ENCODE measurements at places on chromosomes 13 and 19.

DNA sequence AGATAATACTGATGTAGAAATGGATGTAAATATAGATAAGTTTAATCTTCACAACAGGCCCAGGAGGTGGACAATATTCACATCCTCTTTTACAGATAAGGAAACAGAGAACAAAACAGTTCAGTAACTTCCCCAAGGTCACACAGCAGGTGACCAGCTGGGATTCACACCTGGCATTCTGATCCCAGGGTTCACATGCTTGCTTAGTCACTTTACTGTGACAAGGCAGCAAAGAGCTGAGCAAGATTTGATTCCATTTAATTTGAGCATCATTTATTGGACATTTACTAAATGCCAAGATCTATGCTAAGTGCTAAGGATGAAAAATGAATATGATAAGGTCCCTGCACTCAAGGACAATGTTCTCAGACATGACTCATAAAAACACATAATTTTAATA lies 94.1 kb upstream of the STARD13 start:
- DNase-seq, result no peak

GRCh38 chr19:883661-884211 lies 9.3 kb downstream of the MED16 start:
- DNase-seq, result no peak

GRCh38 chr19:18932216-18932841 lies 8.7 kb downstream of the HOMER3 start:
- no peak for DNase-seq

- DNase-seq, result no peak
Measured at GRCh38 chr13:111952032-111952431, 114.9 kb upstream of the SOX1 start.

DNA sequence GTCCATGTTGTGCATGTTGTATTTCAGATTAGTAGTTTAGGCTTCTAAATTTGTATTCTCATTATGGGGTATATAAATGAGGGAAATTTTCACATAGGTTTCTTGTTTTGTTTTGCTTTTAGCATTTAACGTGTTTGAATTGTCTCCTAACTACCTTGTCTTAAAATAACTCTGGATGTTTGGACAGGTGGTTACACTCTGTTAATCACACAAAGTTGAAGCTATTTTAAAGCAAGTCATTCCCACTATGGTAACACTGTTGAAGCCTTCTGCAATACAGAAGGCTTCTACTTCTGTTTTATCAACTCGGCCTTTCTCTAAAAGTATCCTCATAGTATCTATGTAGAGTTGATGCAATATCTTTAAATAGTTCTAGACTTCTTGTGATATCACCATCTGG lies 245.3 kb upstream of the HTR2A start:
- DNase-seq, result no peak

- no peak for DNase-seq
Measured at GRCh38 chr19:30551271-30551670, 179.1 kb downstream of the ZNF536 start.

DNA sequence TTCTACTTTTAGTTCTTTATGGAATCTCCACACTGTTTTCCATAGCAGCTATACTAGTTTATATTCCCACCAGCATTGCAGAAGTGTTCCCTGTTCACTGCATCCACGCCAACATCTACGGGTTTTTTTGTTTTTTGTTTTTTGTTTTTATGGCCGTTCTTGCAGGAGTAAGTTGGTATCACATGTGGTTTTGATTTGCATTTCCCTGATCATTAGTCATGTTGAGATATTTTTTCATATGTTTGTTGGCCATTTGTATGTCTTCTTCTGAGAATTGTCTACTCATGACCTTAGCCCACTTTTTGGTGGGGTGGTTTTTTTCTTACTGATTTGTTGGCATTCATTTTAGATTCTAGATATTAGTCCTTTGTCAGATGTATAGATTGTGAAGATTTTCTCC lies 89.7 kb downstream of the FRY start:
- DNase-seq, result no peak

GRCh38 chr13:107192289-107192688 lies 624.4 kb upstream of the ARGLU1 start:
- no peak for DNase-seq

DNA sequence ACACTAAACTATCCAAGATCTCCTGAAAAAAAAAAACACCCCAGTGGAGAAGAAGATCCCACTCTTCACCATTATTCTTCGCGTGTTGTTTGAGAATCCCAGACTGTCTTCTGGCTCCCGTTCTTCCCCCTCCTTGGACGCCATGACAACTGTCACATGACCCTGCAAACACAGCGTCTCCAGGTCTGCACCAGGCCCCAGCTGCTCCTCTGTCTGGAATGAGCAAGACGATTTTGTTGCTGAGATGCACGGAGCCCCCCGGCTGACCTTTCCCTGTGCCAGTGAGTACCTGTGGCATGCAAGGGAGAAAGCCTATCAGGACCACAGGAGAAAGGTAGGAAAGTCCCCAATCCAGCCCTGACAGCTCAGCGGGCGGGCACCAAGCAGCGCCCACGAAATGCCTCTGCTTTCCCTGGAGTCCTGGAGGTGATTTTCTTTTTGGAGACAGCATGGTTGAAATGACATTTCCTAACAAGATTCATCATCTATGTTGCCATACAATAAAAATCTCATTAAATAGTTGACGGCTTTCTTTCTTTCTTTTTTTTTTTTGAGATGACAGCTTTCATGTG lies at the start of gene CFAP97D2:
Gene CFAP97D2, plus strand, starts transcription at position 171 of the 572 bp plus-strand sequence. Its CDS starts 74 bp downstream, at position 245.
- DNase-seq, result no peak

DNA sequence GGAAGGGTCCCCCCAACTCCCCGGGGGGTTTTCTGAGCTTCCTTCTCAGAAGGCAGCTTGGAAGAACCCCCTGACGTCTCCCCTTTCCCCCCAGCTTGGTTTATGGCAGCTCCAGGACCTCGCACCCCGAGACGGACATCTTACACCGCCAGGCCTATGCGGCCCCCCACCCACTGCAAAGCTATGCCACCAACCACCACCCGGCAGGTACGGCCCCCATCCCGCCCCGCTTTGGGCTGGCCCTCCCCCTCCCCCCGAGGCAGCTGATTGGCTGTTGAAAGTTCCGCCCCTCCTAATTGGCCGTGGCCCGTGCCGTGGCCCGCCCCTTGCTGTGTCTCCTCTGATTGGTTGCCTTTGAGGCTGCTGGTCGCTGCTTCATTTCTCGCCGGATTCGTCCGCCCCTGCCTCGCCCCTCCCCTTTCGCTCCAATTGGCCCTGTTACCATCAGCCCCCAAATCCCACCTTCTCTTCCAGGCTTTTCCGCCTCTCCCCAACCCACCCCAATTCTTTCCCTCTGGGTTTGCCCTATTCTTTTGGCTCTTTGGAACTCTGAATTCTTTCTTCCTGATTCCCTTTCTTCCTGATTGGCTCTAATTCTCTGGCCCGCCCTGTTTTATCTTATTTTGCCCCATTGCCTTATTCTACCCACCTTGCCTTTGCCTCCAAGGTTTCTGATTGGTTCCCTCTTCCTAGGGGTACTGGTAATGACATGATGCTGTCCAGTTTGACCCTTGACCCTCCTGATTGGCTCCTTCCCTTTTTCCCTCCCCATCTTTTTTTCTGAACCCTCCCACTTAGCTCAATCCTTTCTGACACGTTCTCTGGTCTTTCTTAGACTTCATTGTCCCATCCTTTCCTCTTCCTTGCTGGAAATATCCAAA lies 2.5 kb downstream of the PRR12 start:
- DNase-seq, result peak; percentile 67

- no peak for DNase-seq
Measured at GRCh38 chr13:74423434-74423833, 289.2 kb upstream of the KLF12 start.

- no peak for DNase-seq
Measured at GRCh38 chr19:17423429-17424208, 3.8 kb downstream of the MVB12A start.

DNA sequence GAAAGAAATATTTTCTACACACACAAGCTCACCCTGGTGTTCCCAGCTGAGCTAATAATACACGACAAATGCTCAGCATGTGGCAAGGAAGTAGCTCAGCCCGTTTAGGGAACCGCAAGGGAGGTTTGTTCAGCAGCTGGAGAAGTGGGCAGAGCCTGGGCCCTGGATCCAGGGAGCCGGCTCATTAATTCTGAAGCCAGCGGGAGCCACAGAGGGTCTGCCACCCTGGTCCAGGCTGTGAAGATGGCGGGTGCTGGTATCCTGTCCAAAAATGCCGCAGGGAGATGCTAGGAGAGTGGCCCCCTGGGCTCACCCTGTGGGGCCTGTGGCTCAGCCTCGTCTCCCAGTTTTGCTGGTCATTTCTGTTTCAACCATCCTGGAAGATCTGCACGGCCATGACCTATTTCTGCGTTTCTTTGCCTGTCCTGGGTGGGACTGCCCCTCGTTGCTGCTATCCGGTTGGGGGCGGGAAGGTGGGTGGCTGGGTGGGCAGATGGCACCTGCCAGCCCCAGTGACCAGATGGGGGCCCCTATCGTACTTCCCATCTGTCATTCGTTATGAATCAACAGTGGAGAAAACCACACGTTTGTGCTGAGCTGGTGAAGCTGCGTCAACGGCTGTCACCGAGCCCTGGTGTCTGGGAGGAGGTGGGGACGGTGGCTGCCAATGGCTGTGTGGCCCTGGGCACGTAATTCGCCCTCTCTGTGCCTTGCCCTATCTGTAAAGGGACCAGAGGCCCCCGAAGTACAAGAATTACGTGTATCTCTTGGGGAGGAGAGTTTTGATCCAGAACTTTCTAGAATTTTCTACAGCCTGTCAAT lies 2.7 kb upstream of the GNA15 start:
- DNase-seq, result peak; percentile 49

- no peak for DNase-seq
Measured at GRCh38 chr13:77918391-77919245, at the start of gene EDNRB. EDNRB (minus strand) TSS chr13:77918831; CDS start chr13:77918573, 258 bp downstream.

DNA sequence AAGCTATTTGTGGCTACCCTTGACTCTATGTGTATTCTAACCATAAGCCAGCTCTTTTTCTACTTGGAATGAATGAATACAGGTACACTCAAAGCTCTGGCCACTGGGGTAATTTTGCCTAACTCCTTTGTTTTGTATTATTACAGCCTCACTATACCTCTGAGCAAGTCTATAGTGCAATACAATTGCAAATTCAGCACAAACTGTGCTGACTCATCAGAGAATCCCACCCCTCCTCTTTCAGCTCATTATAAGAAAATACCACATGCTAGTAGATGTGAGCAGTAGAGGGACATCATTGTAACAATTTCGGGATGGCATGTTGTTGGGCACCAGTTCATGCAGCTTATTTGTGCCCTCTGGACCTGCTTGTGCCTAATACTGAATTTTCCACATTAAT lies 1382.2 kb downstream of the SLITRK5 start:
- no peak for DNase-seq

- no peak for DNase-seq
Measured at GRCh38 chr19:55459950-55460657, 1.3 kb downstream of the ISOC2 start.

DNA sequence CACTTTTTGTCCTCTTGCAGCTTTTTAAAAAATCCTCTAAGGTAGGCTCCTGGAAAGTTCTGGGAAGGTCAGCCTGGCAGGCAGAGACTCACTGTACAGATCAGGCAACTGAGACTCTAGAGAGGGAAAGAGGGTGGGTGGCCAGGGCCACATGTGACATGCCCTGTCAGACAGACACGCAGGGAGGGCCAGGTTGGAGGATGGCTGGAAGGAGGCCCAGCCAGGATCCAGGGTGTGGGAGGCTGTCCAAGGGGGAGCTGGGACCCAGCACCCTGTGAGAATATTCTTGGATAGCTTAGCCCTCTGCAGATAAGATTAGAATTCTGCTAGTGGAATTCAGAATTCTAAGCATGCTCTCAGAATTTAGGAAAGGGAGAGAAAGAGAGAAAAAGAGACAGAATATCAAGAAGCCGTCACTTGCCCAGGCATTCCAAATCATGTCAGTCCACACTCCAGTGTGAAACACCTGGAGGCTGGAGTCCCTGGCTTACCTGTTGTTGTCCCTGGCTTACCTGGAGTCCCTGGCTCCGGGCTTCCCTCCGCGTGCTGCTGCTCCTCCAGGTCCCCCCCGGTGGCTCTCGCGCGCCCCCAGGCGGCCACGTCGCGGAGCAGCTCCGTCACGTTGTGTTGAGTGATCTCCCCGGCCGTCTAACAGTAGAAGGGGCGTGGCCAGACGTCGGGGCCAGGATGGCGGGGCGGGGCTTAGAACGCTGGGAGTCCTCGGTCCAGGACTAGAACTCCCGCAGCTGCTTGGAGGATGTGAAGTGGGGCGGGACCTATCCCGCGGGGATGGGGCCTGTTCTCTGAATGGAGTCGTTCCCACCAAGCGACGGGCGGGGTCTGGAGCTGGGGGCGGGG lies 2.8 kb upstream of the TNNI3 start:
- no peak for DNase-seq

DNA sequence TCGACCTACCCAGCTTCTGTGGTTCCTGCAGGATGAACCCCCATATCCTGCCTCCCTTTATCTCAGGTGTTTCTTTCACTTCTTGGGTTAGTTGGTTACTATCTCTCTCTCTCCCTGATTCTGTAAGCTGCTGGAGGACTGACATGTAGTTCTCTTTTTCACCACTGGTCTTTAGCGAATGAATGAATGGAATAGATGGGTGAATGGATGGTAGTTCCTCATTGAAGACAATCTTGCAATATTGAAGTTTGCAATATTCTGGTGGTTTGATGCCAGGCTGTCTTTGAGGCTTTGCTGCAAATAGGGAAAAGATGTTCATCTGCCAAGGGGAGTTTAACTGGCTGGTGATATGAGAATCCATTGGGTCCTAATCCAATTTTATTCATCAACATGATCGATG lies 120.2 kb downstream of the UBL3 start:
- no peak for DNase-seq

GRCh38 chr13:101988140-101988539 lies 413.7 kb downstream of the FGF14 start:
- DNase-seq, result no peak
